Nephron progenitor cell (in vitro differentiated cells): ENCODE measurements at places on chromosomes 12 and 14.

DNA sequence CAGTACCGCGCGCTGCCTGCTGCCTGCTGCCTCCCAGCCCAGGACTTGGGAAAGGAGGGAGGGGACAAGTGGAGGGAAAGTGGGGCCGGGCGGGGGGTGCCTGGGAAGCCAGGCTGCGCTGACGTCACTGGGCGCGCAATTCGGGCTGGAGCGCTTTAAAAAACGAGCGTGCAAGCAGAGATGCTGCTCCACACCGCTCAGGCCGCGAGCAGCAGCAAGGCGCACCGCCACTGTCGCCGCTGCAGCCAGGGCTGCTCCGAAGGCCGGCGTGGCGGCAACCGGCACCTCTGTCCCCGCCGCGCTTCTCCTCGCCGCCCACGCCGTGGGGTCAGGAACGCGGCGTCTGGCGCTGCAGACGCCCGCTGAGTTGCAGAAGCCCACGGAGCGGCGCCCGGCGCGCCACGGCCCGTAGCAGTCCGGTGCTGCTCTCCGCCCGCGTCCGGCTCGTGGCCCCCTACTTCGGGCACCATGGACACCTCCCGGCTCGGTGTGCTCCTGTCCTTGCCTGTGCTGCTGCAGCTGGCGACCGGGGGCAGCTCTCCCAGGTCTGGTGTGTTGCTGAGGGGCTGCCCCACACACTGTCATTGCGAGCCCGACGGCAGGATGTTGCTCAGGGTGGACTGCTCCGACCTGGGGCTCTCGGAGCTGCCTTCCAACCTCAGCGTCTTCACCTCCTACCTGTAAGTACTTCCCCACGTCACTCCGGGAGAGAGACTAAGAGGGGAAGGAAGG, at the start of gene LGR5:
TSS of gene LGR5 (plus strand) at position 186 of the 732 bp plus-strand sequence. CDS start at position 469, 283 bp downstream.
- DNase-seq, result peak; percentile 83

GRCh38 chr12:109105176-109105575, 7.8 kb downstream of the UNG start:
- DNase-seq, result no peak

DNA sequence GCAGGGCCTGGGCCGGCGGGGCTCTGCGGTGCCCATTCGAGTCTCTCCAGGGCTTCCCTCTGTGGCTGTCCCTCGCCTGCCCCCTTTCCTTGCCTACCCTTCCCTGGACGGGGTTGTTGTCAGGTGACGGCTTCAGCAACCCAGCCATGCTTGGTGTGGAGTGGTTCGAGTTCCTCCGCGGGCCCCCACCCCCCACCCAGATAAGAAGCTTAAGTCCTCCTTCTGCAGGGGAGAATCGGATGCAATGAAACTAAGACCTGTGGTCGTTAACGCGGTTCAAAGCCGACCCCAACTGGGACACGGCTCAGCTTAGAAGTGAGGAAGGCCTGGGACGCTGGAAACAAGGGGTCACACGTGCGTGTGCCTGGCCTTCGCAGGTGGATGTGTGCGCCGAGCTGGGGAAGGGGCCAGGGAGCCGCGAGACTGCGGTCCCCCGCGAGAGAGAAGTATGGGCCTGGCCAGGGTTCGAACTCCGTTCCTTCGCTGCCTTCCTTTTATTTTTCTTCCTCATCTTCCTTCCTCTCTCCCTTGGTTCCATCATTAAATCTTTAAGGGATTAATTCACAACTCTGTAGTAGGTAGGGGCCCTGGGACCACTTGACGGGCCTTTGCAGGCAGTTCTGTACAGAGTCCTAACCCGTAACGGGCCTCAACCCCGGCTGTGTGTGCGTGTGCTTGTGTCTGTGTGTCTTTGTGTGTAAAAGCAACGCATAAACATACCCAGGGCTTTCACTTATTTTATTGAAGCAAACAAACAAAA, 3.5 kb downstream of the TTC6 start:
- no peak for DNase-seq

- no peak for DNase-seq
Measured at GRCh38 chr14:94501588-94502516, 7.4 kb downstream of the SERPINA12 start.

DNA sequence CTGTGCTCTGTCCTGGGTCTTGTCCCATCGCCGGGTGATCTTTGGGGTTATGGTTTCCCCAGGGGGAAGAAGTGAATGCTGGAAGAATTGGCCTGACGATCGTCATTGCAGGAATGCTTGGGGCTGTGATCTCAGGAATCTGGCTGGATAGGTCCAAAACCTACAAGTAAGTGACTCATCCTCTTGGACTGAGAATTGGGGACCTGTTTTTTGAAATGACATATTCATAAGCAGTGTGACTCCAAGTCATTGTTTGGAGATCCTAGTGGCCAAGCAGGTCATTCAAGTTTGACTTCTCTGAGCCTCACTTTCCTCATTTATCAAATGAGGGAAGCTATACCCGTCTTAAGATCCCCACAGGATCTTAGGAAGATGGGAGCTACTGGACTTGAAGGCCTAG, 25.8 kb downstream of the ERG28 start:
- DNase-seq, result no peak

DNA sequence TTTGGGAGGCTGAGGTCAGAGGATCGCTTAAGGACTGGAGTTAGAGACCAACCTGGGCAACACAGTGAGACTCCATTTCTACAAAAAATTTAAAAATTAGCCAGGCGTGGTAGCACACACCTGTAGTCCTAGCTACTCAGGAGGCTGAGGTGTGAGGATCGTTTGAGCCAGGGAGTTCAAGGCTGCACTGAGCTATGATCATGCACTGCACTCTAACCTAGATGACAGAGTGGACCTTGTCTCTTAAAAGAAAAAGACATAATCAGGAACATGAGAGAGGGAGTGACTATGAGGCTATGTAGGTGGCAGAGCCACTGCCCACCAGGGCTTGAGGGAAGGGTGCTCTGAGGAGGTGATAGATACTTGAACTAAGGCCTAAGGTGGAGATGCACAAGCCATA, 49.2 kb upstream of the PLXNC1 start:
- no peak for DNase-seq

DNA sequence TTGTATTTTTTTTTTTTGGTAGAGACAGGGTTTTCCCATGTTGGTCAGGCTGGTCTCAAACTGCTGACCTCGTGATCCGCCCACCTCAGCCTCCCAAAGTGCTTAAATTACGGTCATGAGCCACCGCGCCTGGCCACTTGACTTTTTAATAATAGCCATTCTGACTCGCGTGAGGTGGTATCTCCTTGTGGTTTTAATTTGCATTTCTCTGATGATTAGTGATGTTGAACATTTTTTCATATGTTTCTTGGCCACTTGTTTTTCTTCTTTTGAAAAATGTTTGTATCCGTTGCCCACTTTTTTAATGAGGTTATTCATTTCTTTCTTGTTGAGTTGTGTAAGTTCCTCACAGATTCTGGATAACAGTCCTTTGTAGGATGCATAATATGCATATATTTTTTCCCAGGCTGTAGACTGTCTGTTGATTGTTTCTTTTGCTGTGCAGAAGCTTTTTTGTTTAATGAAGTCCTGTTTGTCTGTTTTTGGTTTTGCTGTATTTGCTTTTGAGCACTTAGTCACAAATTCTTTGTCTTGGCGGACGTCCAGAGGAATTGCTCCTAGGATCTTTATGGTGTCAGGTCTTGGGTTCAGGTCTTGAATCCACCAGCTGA, 10.3 kb upstream of the PGAM5 start:
- DNase-seq, result no peak

GRCh38 chr12:13769966-13770365, 211.4 kb downstream of the GRIN2B start:
- DNase-seq, result no peak

DNA sequence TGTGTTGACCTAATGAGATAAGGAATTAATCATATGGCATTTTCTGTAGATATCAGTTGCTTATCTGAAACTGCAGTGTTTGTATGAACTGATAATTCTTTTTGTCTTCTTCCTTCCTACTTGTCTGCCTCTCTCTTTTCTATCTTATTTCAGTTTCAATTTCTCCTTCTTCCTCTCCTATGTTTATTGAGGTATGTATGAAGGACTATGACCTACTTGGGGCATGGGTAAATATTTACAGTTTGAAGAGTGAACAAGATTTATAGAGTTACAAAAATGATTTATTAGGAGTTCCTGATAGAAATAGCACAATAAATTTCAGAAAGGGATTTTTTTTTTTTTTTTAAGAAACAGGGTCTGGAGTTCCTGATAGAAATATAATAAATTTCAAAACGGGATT, 88.7 kb upstream of the MUCL1 start:
- no peak for DNase-seq

DNA sequence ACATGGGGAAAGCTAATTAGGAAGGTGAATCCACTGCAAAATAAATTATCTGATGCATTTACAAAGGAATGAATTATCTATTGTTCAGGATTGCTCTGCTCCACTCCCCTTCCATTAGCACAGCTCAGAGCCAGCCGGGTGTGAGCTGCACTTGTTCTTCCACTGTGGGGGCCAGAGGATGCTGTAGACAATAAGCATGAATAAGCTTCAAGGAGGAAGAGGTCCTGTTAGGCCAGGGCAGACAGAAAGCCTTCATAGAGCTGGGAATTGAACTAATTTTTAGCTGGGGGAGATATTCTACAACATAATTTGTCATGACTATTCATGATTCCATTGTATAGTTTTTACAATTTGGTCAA, 137.6 kb upstream of the MAX start:
- no peak for DNase-seq

DNA sequence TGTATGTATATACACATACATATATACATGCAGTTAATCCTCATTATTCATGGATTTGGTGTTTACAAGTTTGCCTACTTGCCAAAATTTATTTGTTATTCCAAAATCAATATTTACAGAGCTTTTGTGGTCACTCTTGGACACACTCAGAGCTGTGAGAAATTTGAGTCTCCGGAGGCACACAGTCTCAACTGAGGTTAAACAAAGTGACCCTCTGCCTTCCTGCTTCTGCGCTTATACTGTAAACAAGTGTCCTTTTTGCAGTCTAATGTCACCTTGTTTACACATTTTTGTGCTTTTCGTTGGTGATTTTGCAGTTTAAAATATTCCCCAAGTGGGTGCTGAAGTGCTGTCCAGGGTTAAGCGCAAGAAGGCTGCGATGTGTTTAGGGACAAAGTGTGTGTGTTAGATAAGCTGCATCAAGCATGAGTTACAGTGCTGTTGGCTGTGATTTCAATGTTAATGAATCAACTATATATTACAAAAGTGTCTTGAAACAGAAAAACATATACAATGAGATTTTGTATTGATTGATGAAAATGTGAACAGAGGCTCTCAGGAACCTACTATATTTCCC, 13.1 kb upstream of the LTA4H start:
- no peak for DNase-seq

GRCh38 chr12:52566847-52567291, 6.8 kb downstream of the KRT74 start:
- no peak for DNase-seq

- DNase-seq, result peak; percentile 19
Measured at GRCh38 chr14:69107407-69108003, 45.4 kb downstream of the DCAF5 start.

- DNase-seq, result no peak
Measured at GRCh38 chr14:89900802-89901201, 53.7 kb downstream of the EFCAB11 start.

GRCh38 chr12:98578821-98579220, 14.7 kb upstream of the SLC25A3 start:
- no peak for DNase-seq

GRCh38 chr12:97005646-97006045, 98.6 kb downstream of the NEDD1 start:
- DNase-seq, result no peak

- DNase-seq, result no peak
Measured at GRCh38 chr12:87827638-87828264, 201.4 kb downstream of the C12orf50 start.

- DNase-seq, result no peak
Measured at GRCh38 chr14:24475261-24475660, 32.7 kb upstream of the SDR39U1 start.

- no peak for DNase-seq
Measured at GRCh38 chr12:120574106-120574505, 7.1 kb downstream of the POP5 start.

DNA sequence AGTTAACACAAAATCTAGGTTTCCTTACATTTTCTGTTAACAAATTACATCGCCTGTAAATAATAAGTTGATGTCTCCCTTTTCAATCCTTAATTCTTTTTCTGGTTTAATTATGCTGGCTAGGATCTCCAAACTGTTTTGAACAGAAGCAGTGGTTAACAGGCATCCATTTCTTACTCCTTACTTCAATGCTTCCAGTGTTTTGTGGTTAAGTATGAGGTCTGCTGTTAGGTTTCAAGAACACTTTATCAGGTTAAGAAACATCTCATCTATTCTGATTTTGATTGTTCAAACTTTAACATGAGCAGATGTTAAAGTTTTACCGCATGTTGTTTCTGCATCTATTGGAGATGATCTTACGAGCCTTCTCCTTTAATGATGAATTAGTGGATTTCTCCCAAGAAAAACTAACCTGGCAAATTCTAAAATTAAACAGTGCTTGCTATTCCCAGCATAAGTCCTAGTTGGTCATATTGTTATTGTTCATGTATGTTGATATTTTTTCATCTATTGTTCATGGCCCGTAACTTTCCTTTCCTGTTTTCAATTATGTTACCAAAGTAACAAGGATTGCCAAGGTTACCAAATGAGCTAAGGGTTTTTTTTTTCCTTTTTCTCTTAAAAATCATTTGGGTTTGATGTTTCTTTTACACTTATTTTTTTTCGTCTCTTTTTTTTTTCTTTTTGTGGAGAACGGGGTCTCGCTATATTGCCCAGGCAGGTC, 33.4 kb downstream of the POLE start:
- DNase-seq, result no peak

- no peak for DNase-seq
Measured at GRCh38 chr14:82500222-82500621, 966.6 kb upstream of the SEL1L start.

GRCh38 chr14:97379091-97379531, 581.9 kb downstream of the VRK1 start:
- DNase-seq, result no peak

- DNase-seq, result no peak
Measured at GRCh38 chr14:85205875-85206274, 324.1 kb upstream of the FLRT2 start.

- no peak for DNase-seq
Measured at GRCh38 chr14:64955297-64955696, 12.8 kb upstream of the GPX2 start.

- DNase-seq, result no peak
Measured at GRCh38 chr12:32098112-32098511, 8.5 kb upstream of the BICD1 start.

DNA sequence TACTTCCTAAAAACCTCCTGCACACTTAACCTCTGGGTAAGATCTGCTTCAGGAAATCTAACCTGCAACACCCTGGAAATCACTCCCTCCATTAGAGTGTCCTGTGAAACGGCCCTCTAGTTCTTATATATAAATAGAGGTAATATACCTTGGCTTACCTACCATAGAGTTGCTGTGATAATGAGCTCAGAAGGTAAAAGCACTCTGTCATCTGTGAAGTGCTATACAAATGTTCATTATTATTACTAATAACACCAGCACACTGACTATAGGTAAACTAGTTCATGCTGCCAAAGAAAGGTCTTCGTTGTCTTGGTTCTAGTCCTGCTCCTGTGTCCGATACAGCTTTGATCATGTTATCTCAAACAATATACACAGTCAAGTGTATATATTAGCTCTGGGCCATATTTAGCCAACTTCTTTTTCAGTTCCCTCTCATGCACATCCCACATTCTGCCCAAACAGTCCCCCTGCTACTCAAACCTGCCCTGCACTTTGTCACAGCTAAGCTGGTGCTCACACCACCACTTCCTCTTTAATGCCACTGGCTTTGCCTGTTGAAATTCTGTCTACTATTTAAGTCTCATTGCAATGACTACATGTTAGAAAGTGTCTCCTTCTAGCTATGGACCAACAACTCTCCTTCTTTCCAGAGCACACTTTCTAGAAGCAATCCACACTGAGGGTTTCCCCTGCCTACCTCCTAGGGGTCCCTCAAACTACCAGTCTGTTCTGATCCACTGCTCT, 5.1 kb downstream of the E2F7 start:
- DNase-seq, result no peak

GRCh38 chr14:43937001-43937400, 570.1 kb downstream of the FSCB start:
- DNase-seq, result no peak
